Spinal cord (tissue), 10 donors: ENCODE measurements at places on chromosomes 1 and 21. TPM values are rescaled to one million over a fixed set of nuclear protein-coding genes. Genes with fewer than 3 reads are reported as not detected.

DNA sequence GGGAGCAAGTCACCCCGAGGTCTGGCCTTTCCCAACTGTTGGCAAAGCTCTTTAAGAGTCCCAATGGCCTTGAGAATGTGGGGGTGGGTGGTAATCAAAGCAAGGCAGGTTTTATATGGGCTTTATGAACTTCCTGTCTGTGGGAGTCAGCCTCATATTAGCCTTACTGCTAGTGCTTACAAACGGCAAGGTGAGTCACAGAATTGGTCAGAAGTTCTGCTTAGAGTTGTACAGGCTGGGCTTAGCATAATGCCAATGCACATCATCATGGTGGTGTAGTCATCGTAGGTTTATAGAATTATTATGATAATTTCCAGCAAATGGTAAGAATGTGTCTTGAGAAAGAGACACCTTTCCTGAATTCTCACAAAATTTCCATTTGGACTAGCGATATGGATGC is 192.7 kb upstream of the KIAA0040 start:
- no peak for DNase-seq
- peaks cover 5% of the 10 kb centered on the region for H3K36me3 ChIP-seq
- H3K27ac ChIP-seq: no peak overlapping the region
- peaks cover 3% of the 10 kb centered on the region for H3K4me1 ChIP-seq

DNA sequence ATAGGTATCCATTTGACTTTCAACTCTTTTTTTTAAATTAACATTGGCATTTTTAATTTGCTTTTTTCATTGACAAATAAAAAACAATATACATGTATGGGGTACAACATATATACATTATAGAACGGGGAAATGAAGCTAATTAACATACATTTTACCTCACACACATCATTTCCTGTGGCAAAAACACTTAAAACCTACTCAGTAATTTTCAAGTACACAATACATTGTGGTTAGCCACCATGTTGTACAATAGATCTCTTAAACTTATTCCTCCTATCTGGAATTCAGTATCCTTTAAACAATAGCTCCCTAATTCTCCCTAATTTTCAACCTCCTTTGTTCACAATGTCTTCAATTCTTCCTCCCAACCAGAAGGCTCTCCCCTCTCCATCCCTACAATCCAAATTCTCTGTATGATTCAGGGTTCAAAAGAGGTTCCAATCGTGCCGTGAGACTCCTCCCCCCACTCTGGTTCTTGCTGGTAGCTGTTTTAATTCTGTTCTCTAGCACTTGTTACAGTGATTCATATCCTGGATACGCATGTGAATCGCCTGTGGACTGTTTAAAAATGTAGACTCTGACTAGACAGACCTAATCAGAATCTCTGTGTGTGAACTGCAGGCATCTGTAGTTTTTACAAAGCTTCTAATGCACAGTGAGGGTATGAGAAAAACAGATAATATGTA is 87.6 kb upstream of the DUSP10 start:
- no peaks in the 10 kb centered on the region for H3K36me3 ChIP-seq
- H3K27ac ChIP-seq: no peak overlapping the region
- no peak overlapping the region for H3K4me3 ChIP-seq
- H3K4me1 ChIP-seq: no peaks in the 10 kb centered on the region
- no peak for DNase-seq
- H3K27me3 ChIP-seq: no peaks in the 10 kb centered on the region

- DNase-seq: no peak
- no peak overlapping the region for H3K4me3 ChIP-seq
- peaks cover 25% of the 10 kb centered on the region for H3K4me1 ChIP-seq
These were observed 21.4 kb downstream of the SLC2A1 start for GRCh38 chr1:42937141-42937696.

- no peak overlapping the region for H3K27ac ChIP-seq
- H3K36me3 ChIP-seq: no peaks in the 10 kb centered on the region
- peaks cover 3% of the 10 kb centered on the region for H3K4me1 ChIP-seq
- DNase-seq: no peak
- no peaks in the 10 kb centered on the region for H3K27me3 ChIP-seq
- H3K4me3 ChIP-seq: no peak overlapping the region
These were observed 5.7 kb downstream of the ZBTB40 start for GRCh38 chr1:22457345-22457744.

GRCh38 chr1:245580651-245581050 is 425.9 kb downstream of the KIF26B start:
- H3K4me3 ChIP-seq: no peak overlapping the region
- no peaks in the 10 kb centered on the region for H3K27me3 ChIP-seq
- peaks cover 13% of the 10 kb centered on the region for H3K4me1 ChIP-seq
- H3K27ac ChIP-seq: no peak overlapping the region
- H3K36me3 ChIP-seq: no peaks in the 10 kb centered on the region

- no peak overlapping the region for H3K4me3 ChIP-seq
- DNase-seq: no peak
- H3K27me3 ChIP-seq: no peaks in the 10 kb centered on the region
- no peak overlapping the region for H3K27ac ChIP-seq
- peaks cover 3% of the 10 kb centered on the region for H3K36me3 ChIP-seq
These were observed 44.8 kb downstream of the USP1 start for GRCh38 chr1:62481681-62482080.

DNA sequence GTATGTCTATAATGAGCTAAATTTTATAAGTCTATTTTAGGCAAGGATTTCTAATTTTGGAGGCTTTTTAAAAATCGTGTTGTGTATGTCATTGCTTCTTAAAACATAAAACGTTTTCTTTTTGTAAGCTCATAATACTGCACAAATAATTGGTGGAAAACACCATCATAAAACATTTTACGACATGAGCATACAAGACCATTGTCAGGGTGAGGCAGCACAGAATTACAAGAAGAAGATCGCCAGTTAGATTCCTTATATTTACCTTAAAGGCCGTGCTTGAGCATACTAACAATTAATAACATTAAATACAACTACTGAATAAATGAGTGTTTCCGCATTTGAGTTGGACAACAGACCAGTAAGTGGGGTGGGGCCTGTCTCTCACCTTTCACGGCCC is 19.1 kb upstream of the LMX1A start:
- peak; percentile 38 for DNase-seq
- H3K4me1 ChIP-seq: peaks cover 12% of the 10 kb centered on the region
- H3K27me3 ChIP-seq: peaks cover 16% of the 10 kb centered on the region
- H3K36me3 ChIP-seq: no peaks in the 10 kb centered on the region
- peak overlapping the region; percentile 81 for H3K27ac ChIP-seq

GRCh38 chr1:2906085-2906484 is 104.6 kb upstream of the TTC34 start:
- no peak overlapping the region for H3K27ac ChIP-seq
- H3K4me3 ChIP-seq: no peak overlapping the region
- no peak for DNase-seq
- peaks cover 2% of the 10 kb centered on the region for H3K36me3 ChIP-seq
- H3K4me1 ChIP-seq: peaks cover 33% of the 10 kb centered on the region
- H3K27me3 ChIP-seq: peaks cover 2% of the 10 kb centered on the region

Gene PTPRU
- total RNA-seq: 43.6 TPM

DNA sequence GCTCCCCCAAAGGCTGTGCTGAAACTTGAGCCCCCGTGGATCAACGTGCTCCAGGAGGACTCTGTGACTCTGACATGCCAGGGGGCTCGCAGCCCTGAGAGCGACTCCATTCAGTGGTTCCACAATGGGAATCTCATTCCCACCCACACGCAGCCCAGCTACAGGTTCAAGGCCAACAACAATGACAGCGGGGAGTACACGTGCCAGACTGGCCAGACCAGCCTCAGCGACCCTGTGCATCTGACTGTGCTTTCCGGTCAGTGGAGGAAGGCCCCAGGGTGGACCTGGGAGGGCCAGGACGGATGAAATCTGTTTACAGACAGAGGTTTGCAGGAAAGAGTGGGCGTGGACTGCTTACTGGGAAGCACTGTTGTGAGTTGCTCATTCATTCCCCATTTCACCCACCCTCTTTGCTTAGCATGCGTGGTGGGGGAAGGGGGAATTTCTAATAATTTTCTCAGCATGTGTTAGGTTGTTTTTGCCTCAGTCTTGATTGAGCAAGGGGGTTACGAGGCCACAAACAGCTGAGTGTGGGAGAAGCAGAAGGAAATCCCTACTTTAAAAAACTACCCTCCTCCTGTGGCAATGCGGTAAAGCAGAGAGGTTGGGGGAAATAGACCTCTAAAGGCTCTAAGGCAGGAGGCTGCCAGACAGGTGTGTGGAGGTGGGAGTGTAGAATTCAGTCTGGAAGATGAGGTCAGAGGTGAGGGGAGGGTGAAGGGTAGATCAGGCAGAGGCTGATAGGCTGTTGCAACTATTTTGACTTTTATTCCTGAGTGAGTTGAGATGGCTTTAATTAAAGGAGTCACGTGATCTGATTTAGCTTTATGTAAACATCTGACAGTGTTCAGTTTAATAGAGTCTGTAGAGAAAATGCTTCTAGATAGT is 1.3 kb downstream of the FCGR2A start:
- H3K27me3 ChIP-seq: no peaks in the 10 kb centered on the region
- no peak overlapping the region for H3K27ac ChIP-seq
- no peak for DNase-seq

- H3K4me3 ChIP-seq: no peak overlapping the region
- DNase-seq: no peak
- H3K36me3 ChIP-seq: no peaks in the 10 kb centered on the region
- H3K27ac ChIP-seq: no peak overlapping the region
- H3K4me1 ChIP-seq: no peaks in the 10 kb centered on the region
These were observed 408.7 kb upstream of the TMPRSS15 start for GRCh38 chr21:18812308-18812707.

DNA sequence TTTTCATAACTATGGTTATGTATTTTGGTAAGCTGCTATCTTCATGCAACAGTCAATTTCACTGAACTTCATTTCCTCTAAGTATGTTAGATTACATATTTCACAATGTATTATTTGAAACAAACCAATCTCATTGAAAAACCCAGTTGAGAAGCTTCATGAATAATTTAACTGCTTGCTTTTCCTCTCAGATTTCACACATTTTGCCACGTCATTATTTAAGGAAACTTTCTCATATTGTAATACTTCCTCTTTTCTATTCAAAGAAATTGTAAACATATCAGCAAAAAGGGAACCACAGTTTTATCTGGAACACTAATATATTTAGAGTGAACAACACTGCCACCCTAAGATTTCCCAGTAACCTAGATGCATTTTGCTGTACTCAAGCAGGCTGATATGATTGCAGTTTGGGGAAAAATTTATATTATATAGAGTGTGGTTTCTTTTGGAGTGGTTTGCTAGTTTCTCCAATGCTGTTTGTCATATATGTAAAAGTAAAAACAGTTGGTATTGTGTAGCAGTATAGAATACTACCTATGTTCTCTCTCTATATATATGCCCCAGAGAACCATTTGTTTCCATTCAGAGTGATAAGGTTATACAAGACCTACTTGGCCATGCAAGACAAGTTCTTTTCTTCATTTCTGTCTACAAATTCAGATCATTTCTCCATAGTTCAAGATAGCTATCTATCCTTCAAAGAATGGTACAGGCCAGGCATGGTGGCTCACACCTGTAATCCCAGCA is 28.4 kb upstream of the AHCTF1 start:
- no peaks in the 10 kb centered on the region for H3K4me1 ChIP-seq
- DNase-seq: no peak
- H3K36me3 ChIP-seq: no peaks in the 10 kb centered on the region
- H3K4me3 ChIP-seq: no peak overlapping the region

Gene FCRL2
- 0.20 TPM for total RNA-seq

GRCh38 chr1:154839691-154840090 is 30.4 kb downstream of the KCNN3 start:
- H3K27ac ChIP-seq: no peak overlapping the region
- H3K4me1 ChIP-seq: peaks cover 72% of the 10 kb centered on the region
- no peak for DNase-seq

Gene PTAFR
- 7.9 TPM for total RNA-seq

Gene ZBED6
- 17.7 TPM for total RNA-seq

Gene SLC6A17
- 10.4 TPM for total RNA-seq

DNA sequence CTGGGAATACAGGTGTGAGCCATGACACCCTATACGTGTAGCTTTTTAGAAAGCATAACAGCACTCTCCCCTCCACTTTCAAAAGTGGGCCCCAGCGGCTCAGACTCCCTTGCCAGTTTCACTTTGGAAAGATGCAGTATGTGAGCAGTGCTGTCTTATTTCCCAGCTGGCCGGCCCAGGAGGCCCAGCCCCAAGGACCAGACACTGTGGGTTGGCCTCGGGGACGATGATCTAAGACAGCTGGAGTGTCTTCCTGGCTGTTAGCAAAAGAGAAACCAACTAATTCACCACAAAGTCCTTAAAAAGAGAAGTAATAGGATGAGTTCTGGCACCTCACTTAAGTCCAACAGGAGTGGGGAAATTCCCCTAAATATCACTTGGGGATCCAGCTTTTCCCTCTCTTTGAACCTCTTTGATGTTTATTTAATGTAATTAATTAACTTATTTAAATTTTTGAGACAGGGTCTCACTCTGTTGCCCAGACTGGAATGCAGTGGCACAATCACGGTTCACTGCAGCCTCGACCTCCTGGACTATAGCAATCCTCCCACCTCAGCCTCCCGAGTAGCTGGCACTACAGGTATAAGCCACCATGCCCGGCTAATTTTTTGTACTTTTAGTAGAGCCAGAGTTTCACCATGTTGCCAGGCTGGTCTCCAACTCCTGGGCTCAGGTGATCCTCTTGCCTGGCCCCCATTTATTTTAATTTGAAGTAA is 17.6 kb upstream of the CLIC4 start:
- H3K4me1 ChIP-seq: peaks cover 30% of the 10 kb centered on the region
- no peak for DNase-seq
- peak overlapping the region; percentile 40 for H3K27ac ChIP-seq
- no peak overlapping the region for H3K4me3 ChIP-seq

DNA sequence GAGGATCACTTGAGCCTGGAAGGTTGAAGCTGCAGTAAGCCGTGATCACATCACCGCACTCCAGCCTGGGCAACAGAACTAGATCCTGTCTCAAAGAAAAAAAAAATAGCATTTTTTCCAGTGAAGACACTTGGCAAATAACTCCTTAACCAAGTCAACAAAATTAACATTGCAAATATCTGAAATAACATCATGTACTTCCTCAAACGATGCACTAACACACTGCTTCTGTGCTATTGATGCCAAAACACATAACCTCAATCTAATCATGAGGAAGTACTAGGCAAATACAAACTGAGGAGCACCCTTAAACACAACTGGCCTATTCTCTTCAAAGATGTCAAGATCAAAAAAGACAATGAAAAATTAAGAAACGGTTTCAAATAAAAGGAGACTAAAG is 32.3 kb downstream of the PABPC4 start:
- DNase-seq: no peak
- H3K4me3 ChIP-seq: no peak overlapping the region
- H3K4me1 ChIP-seq: no peaks in the 10 kb centered on the region

Gene OLFM3
- 11.1 TPM for total RNA-seq

- no peak overlapping the region for H3K27ac ChIP-seq
- no peak for DNase-seq
- no peaks in the 10 kb centered on the region for H3K4me1 ChIP-seq
- no peak overlapping the region for H3K4me3 ChIP-seq
- H3K36me3 ChIP-seq: no peaks in the 10 kb centered on the region
- H3K27me3 ChIP-seq: no peaks in the 10 kb centered on the region
These were observed 376.3 kb upstream of the C1orf87 start for GRCh38 chr1:60449876-60450275.

Gene KRTAP21-2
- total RNA-seq: not detected

- DNase-seq: no peak
- peak overlapping the region; percentile 99 for H3K27ac ChIP-seq
- H3K27me3 ChIP-seq: no peaks in the 10 kb centered on the region
- peaks cover 7% of the 10 kb centered on the region for H3K36me3 ChIP-seq
- peak overlapping the region; percentile 93 for H3K4me3 ChIP-seq
- H3K4me1 ChIP-seq: peaks cover 19% of the 10 kb centered on the region
These were observed 464 bp downstream of the ACBD6 start for GRCh38 chr1:180501865-180502360.
